ENCODE measurements at places on chromosomes 1 and 21.

DNA sequence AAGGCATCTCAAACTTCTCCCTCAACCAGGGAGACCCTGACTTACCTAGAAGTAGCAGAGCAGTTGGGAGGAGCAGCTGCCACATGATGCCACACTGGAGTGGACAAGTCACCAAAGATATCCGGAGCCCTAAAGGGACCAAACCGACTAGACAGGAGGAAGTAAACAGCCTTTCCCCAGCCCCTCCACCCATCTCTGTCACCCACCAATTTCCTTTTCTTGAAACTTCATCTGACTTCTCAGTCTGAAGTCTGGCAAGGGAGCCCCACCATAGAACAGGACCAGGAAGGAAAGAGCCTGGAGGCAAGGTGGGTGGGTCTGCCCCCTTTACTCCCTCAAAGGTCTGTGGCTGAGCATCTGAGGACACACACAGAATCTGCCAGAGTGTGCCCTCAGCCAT is at the start of gene FCGR3A:
Gene FCGR3A, minus strand, starts transcription at position 167 of the 400 bp plus-strand sequence. Its CDS starts 82 bp downstream, at position 85.
- DNase-seq, result no peak

- DNase-seq, result no peak
Measured at GRCh38 chr1:240091614-240092300, at the start of gene FMN2. FMN2 (plus strand) TSS chr1:240091883; CDS start chr1:240092110, 227 bp downstream.

GRCh38 chr1:13662493-13662892 is 37.5 kb upstream of the PRDM2 start:
- DNase-seq, result no peak

GRCh38 chr1:107004421-107004820 is 52.1 kb upstream of the PRMT6 start:
- no peak for DNase-seq

GRCh38 chr1:25534410-25534788 is 9.0 kb upstream of the LDLRAP1 start:
- no peak for DNase-seq

- DNase-seq, result no peak
Measured at GRCh38 chr1:184747089-184747955, 7.3 kb downstream of the EDEM3 start.

DNA sequence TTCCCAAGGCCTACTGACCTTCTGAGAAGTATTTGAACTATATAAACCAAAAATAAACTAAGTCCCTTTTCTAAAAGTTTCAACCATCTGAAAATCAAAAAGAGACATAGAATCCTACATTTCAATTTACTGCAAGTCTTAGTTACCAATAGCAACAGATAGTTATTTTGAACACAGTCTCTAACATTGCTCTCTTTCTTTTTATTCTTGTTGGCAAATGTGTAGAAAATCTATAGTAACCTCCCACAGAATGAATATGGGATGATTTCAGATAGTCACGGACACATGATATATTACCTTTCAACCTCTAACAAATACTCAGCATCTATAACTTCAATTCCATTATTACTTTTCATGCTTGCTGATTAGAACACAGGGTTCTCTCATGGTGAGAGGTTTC is 68.9 kb upstream of the RAB3GAP2 start:
- DNase-seq, result no peak

- DNase-seq, result no peak
Measured at GRCh38 chr1:42336978-42337377, 1.9 kb upstream of the FOXJ3 start.

GRCh38 chr21:27647401-27647800 is 680.5 kb upstream of the ADAMTS5 start:
- no peak for DNase-seq

GRCh38 chr1:170436928-170437327 is 95.0 kb upstream of the GORAB start:
- no peak for DNase-seq

GRCh38 chr1:37434292-37435225 is 39.8 kb upstream of the ZC3H12A start:
- DNase-seq, result peak; percentile 78

DNA sequence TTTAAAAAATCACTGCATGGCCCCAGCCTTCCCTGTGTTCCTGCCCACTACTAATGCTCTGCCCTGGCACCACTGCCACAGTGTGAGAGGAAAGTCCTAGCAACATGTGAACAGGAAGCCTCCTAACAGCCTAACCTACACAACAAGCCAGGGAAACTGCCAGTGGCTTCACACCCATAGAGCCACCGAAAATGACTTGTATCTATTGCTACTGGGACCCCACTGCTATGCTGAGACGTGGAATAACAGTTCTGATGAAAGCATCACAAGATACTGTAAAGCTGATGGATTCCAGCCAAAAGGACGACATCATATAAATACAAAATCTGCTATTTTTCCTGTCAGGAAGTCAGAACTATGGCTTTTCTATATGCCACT is 74.9 kb downstream of the JAK1 start:
- DNase-seq, result no peak

DNA sequence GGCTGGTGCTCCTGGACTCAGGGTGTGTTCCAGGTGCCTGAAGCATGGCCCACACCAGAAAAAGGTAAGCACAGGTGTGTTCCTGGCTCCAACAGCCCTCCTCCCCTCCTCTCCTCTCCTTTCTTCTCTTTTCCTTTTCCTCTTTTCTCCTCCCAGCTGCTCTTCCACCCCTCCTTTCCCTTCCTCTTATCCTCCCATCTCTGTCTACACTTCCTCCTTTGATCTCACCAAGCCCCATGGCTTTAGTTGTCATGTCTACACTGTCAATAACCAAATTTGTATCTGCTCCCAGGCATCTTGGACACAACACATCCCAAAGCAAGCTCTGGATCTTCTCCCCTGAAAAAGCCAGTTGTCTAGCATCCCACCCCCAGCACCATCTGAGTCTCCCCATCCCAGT is 56.7 kb upstream of the LAPTM5 start:
- no peak for DNase-seq

DNA sequence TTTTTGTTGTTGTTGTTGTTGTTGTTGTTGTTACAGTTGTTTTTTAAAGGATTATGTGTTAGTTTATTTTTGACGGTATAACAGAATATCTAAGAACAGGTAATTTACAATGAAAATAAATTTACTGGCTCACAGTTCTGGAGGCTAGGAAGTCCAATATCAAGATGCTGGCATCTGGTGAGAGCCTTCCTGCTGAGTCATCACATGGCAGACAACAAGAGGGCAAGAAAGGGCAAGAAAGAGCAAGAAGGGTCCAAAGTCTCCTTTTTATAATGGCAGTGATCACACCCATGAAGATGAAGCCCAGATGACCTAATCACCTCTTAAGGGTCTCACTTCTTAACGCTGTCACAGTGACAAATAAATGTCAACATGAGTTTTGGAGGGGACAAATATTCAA is 142.1 kb downstream of the NEGR1 start:
- no peak for DNase-seq

GRCh38 chr1:47507881-47508701 is 70.2 kb downstream of the FOXD2 start:
- no peak for DNase-seq

DNA sequence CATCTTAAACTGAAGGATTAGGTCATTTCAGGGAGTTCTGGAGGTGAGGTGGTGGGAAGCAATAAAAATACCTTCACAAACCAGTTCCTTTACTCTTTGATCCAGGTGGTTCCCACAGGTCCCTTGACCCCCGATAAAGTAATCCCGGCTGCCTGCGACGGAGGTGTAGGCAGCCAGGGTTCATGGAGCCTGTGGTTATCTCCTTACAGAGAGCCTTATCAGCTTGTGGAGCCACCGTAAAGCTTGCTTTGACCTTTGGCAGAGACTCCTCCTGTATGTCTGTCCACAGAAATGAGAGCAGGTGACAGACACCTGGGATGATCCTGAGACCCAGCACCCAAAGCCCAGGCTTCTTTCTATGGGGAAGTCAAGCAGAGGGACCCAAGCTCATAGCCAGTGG is 243.4 kb downstream of the KIF26B start:
- no peak for DNase-seq

GRCh38 chr1:244451539-244451950 is at the start of gene ADSS2:
ADSS2 (minus strand) TSS chr1:244451909; CDS start chr1:244451817, 92 bp downstream.
- DNase-seq, result no peak

- DNase-seq, result no peak
Measured at GRCh38 chr1:27607239-27607804, 3.4 kb upstream of the AHDC1 start.

DNA sequence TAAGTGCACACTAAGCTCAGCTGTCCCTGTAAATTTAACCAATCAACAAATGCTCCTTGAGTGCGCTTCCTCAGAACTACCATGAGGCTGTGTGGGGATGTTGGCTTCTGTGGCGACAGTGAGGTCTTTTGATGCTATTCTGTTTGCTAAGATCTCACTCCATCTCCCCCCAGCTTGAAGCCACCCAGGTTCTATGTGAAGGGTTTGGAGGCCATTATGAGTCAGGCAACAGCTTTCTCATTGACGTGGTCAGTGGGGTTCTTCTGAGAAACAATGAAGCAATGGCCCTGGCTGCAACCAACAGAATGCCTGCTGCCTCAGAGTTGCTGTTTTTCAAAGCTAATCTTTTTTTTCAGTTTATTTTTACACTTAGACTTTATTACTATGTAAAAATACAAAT is 205.5 kb downstream of the PTBP2 start:
- no peak for DNase-seq

DNA sequence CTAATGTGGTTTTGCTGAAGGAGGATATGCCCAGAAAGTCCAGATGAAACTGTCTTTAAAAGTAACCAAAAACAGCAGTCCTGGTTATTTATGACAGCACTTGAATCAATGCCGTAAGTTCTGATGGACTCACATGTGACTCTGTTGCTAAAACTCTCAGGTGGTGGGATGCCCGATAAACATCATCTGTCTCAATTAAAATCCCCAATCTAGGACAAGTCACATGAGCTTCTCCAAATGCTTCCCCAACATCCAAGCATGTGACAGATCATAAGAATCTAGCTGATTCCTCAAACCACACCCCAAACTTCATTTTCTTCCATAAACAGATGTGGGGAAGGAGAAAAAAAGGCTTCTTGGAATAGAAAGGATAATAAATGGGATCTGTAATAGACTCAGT is 786 bp upstream of the CTSK start:
- DNase-seq, result no peak

- no peak for DNase-seq
Measured at GRCh38 chr1:15347182-15347581, 62.5 kb upstream of the EFHD2 start.

GRCh38 chr1:229627003-229627402 is 956 bp downstream of the URB2 start:
- peak; percentile 5 for DNase-seq

DNA sequence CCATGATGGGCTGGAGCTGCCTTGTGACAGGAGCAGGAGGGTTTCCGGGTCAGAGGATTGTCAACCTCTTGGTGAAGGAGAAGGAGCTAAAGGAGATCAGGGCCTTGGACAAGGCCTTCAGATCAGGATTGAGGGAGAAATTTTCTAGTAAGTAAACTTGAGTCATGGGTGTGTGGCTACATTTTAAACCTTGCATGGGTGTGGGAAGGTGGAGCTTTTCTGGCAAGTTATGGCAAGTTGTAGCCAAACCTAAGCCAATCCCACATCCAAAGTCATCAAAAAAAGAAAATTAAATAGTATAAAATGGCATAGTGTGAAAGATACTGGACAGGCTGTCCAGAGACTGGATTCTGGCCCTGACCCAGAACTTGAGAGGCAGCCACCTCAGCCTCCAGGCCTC is 39.8 kb upstream of the HSD3B1 start:
- DNase-seq, result peak; percentile 26

GRCh38 chr21:39176271-39176709 is 7.0 kb downstream of the PSMG1 start:
- no peak for DNase-seq

DNA sequence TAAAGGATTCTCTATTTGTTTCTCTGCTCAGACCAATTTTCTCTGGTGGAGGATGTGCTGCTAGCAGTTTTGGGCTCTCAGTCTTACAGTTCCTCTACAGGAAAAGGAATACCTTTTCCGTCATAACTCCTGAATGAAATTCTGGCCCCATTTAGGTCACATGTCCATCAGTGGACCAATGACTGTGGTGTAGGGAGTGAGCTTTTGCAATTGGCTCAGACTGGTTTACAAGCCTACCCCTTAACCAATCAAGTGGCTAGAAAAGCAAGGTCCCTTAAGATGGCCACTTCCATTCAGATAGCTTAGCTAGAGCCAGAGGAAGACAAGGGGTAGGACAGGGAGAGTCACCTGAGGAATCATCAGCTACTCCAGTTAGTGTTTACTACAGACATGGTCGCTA is 16.4 kb upstream of the ZNF281 start:
- DNase-seq, result no peak

DNA sequence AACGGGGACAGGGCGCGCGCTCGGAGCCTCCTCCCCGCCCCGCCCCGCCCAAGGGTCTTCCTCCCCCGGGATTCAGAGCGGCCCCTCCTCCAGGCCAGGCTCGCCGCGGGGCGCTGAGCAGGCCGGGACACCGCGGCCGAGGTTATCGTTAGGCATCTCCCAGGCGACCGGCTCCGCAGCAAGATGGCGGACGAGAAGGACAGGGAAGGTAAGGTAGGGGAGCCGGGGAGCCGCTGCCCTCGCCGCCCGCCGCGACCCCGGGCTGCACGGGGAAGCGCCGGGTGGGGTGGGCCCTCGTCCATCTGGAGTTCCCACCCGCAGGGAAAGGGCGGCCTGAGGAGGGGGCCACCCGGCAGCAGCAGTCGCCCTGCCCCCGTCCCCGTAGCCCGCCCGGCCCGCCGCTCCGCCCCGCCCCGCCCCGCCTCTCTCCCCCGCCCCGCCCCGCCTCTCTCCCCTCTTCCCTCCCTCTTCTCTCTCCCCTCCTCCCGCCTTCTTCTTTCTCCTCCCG is 105.9 kb upstream of the HNRNPU start:
- DNase-seq, result peak; percentile 36

DNA sequence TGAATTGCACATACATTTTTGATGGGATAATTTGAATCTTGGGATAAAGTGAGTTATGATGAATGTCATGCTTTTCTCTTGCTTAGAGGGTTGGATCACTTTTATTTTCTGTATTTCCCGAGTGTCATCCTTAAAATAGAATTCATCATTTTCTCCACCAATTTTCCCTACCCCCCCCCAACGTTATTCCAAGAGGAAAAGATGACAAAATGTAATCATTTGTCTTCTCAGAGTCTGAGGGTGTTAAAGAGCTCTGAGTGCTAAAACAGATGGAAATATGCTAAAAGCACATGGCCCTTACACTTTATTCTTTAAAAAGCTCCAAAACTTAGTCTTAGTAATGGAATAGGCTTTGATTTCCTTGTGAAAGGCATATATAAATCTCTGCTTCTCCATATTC is 81.4 kb downstream of the CHRM3 start:
- no peak for DNase-seq

DNA sequence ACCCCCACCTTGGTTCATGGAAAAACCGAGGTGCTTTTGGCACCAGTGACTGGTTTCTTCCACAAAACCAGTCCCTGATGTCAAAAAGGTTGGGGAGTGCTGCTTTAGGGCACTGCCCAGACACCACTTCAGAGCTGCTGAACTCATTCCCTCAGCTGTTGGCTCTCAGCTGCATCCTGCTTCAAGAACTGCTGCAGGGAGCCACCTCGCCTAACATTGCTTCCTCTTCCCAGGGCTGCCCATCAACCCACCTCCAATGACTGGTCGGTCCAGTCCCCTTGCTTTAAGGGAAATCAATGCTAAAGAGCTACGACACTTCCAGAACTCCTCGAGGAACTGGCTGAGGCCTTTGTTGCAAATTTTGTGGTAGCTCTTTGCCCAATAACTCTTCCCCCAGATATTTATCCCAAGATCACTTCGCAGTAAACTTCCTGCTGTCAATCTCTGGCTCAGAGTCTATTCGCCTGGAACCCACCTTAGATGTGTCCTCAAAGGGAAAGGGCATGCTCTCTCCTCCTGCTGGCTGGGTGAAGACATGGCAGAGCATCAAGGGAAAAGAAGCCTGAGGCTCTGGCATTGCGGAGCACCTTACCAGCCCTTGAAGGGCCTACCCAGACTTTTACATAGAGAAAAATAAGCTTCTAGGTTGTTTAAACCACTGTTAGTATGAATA is 29.0 kb downstream of the C1orf52 start:
- DNase-seq, result no peak

Measured in RWPE1 (cell line).